ENCODE measurements at places on chromosomes 5 and 9. TPM values are rescaled to one million over a fixed set of nuclear protein-coding genes. Genes with fewer than 3 reads are reported as not detected.

PCDHB13 gene
- total RNA-seq: not detected

GRCh38 chr9:110129425-110129824, 78.5 kb downstream of the C9orf152 start:
- no peak for DNase-seq

GRCh38 chr5:110177729-110178128, 488.0 kb downstream of the MAN2A1 start:
- no peak for DNase-seq

DNA sequence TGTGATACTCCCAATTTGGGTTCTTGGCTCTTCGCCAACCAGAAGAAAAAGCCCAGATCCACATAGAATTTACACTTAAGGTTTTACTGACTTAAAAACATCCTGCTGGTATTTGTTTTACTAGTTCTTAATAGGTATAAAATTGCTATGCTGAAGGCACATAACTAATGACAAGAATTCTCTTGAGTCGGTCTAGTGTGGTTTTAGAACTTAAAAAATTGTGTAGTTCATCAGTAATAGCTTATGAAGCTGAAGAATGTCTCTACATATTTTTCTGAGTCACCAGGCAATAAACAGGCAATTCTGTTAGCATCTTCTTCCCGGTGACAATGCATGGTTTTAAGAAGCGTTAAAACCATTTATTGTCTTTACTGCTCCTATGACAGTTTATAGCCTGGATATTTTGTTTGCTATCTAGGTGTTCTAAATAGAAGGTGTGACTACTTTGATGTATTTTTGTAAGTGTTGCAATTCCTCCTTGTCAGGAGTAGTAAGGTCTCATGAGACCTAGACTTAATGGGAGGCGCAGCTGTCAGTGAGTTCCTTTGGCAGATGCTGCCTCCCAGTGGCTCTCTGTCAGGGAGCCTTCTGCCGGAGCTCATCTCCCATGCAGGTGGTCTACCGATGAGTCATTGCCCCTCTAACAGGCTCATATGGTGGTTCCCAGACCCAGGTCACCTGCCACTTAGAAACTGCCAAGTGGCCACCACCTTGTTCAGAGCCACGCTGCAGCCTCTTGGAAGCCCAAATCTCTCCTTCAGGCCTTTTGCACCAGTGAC, 173.8 kb downstream of the MAST4 start:
- no peak for DNase-seq

DNA sequence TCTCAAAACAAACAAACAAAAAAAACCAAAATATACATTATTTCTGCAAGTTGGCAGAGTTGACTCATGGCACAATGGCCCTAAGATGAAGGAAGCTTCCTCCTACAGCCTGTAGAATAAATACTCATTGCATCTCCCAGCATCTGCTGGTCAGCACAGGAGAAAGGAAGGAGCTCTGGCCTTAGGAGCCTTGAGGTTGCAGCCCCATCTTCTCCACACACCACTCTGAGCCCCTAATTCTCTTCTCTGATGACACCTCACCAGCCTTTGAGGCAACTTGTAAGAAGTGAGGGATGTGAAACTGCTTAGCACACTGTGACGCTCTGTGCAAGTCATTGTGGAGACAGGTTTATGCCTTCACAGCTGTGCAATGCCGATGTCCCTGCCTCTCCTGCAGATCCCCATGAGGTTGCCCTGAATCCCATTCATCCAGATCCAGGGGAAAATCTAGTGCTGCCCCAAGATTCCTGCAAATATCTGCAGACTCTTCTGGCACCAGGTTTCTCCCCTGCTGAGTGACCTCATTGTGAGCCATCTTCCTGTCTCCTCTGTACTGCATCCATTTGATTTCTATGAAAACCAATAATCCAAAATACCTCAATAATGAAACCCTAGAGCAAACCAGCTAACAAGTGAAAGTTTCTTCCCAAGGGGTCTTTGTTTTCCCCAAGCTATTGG, 65.3 kb upstream of the TGFBR1 start:
- DNase-seq: no peak

- peak; percentile 14 for DNase-seq
These were observed at the start of gene ZFP2 for GRCh38 chr5:178895615-178896571. TSS of gene ZFP2 (plus strand) at chr5:178895913. CDS start at chr5:178931314, 35,401 bp downstream.

DNA sequence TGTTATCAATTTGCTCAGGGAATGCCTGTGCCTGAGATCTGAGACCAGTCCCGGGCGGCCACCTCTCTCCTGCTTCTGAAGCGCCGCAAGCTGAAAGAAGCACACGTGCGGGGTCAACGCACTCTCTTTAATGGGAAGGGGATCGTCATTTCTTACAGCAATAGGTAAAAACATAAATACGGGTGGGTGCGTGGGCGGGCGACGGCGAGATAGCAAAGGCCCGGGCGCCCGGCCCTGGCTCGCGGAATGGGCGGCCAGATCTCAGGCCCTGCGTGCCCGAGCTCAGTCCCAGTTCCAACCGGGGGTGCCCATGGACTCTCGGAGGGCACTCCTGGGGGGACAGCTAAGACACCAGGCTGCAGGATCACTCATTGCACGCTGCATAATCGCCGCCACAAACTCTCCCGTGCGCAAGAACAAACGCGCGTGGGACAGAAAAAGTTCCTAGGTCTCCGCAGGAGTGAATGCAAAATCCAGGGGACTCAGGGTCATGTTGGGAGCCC, 3.0 kb downstream of the NKX2-5 start:
- no peak for DNase-seq

DNA sequence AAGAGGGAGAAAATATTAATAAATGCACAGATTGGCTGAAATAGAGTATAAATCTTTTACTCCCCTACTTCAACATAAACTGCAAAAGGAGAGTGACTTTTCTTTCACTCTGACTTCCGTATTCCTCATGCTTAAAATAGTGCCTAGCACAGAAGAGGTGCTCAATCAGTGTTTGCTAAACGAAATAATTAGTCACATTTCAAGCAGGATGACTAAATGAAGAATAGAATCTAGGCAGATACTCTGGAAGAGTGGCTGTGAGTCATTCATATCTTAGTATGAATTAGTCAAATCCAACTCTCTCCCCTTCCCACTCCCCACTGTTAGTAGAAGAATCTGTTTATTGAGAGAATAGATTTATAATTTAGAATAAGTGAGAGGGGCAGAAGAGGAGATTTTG, 4.8 kb downstream of the CD274 start:
- no peak for DNase-seq

- DNase-seq: no peak
These were observed 191.6 kb downstream of the TRIM36 start for GRCh38 chr5:114977979-114978573.

GRCh38 chr9:118569148-118569547, 800.1 kb downstream of the BRINP1 start:
- DNase-seq: no peak

GRCh38 chr5:154647114-154647760, 107.9 kb upstream of the LARP1 start:
- DNase-seq: no peak

Data from activated CD4-positive, alpha-beta T cell treated with anti-CD3 and anti-CD28 coated beads, Interleukin-2, amount 10 ng/mL, durations not matched to agents 7 days and 5 days (primary cell).